ENCODE measurements at places on chromosomes 4 and X. TPM values are rescaled to one million over a fixed set of nuclear protein-coding genes. Genes with fewer than 3 reads are reported as not detected.

Gene EVC
- total RNA-seq: 24.3 TPM

Gene SLITRK4
- total RNA-seq: 0.74 TPM

Gene POLN
- 2.2 TPM for total RNA-seq

Gene GJB1
- 1.7 TPM for total RNA-seq

Gene NHS
- 2.7 TPM for total RNA-seq

Gene ADH5
- total RNA-seq: 150 TPM

Gene SPANXC
- not detected for total RNA-seq

Gene HSFX4
- not detected for total RNA-seq

Gene PLAC8
- 115 TPM for total RNA-seq

Gene MTNR1A
- not detected for total RNA-seq

Gene PRRG3
- 1.1 TPM for total RNA-seq

Gene SEC24B
- total RNA-seq: 35.0 TPM

Gene CCKAR
- total RNA-seq: not detected

Gene GIMD1
- total RNA-seq: not detected

Gene DKK2
- total RNA-seq: 11.9 TPM

Gene DCAF4L1
- 0.53 TPM for total RNA-seq

Gene ADAM29
- not detected for total RNA-seq

Gene BTK
- total RNA-seq: 62.8 TPM

Gene XK
- total RNA-seq: 2.2 TPM

Gene ZCCHC18
- 0.24 TPM for total RNA-seq

Gene ADH6
- total RNA-seq: 0.50 TPM

Gene FMR1NB
- total RNA-seq: not detected

Gene WDR17
- total RNA-seq: 5.6 TPM

Gene PLAC1
- total RNA-seq: not detected

Gene EREG
- total RNA-seq: 1.1 TPM

Gene NPY2R
- total RNA-seq: 0.27 TPM

Gene MAP7D2
- 0.35 TPM for total RNA-seq

Gene CLIC2
- total RNA-seq: 53.4 TPM

Gene TBC1D8B
- 7.4 TPM for total RNA-seq
